Brain microvascular endothelial cell (primary cell): ENCODE measurements at places on chromosomes 11 and 22.

GRCh38 chr11:131300439-131300717, 70.0 kb upstream of the NTM start:
- DNase-seq = peak; percentile 22

DNA sequence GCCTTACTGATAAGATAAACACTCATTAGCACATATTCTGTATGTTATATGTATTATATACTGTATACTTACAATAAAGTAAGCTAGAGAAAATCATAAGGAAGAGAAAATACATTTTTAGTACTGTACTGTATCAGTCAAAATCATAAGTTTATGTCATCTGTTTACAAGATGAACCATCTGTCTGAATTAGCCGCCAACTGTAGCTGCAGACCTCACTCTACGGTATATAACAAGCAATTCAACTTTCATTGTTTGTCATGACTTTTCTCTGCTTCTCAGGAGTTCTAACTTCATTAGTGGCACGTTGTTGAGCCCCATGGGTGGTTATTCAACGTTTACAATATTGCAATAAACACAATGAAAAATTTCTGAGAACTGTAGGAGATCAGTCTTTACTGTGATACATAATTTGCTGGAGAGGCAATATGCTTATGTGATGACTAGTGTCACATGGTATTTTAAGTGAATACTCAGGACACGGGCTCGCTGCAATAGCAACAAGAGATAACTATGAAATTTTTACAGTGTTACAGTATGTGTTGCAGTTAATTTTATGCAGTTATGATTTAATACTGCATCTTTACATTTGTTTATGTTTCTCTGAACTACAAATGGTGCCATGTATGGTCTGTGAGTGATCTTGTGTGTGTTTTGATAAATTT, 132.2 kb upstream of the CTSC start:
- DNase-seq = no peak

GRCh38 chr22:36328635-36329253, 59.0 kb downstream of the MYH9 start:
- DNase-seq = peak; percentile 88

GRCh38 chr11:10050561-10050960, 243.5 kb downstream of the SBF2 start:
- peak; percentile 31 for DNase-seq

GRCh38 chr22:26700886-26701285, 43.5 kb downstream of the MIAT start:
- DNase-seq = no peak
